ENCODE measurements at places on chromosomes 3 and 15.

- no peak for DNase-seq
Observed at GRCh38 chr3:197305854-197306253, 7.4 kb upstream of the DLG1 start.

- no peak for DNase-seq
Observed at GRCh38 chr15:66996094-66996493, 69.3 kb upstream of the SMAD3 start.

DNA sequence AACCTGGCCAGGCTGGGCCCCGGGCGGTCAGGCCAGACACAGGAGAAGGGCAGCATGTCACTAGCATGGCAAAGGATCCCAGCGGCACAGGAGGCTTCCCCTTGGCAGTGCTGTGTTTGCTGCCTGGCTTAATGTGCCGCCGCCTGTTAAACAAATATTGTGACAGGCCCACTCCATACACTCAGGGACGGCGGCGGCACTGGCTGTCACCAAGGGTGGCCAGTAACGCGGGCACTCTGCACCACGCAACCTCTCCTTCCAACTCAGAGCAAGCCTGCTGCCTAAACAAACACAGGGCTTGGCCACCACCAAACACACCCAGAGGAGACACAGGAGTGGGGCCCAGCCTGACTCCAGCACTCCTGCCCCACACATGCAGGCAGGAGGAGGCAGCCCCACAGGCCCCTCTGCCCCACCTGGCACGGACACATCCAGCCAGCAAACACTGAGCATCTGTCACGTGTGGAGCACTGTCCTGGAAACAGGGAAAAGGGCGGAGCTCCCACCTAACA, 48.0 kb downstream of the TPRA1 start:
- DNase-seq = no peak

DNA sequence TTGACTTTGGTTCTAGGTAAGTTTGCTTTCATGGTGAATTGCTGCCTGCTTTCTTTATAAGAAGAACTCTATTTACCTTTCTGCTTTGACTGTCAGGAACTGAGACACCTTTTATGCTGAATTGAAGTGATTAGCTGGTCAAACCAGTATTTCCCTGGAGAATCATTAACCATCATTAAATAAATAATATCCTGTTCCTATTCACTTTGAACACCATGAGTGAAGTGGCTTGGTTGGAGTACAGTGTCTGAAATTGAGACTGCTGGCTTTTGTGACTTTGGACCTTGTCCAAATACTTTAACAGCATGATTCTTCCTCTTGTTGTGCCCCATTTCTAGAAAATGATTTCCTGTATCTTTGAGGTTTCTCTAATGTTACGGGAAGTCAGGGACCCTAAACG, 5.6 kb upstream of the TMEM62 start:
- DNase-seq = peak; percentile 30

GRCh38 chr3:169894110-169894509, 17.3 kb upstream of the SAMD7 start:
- no peak for DNase-seq

DNA sequence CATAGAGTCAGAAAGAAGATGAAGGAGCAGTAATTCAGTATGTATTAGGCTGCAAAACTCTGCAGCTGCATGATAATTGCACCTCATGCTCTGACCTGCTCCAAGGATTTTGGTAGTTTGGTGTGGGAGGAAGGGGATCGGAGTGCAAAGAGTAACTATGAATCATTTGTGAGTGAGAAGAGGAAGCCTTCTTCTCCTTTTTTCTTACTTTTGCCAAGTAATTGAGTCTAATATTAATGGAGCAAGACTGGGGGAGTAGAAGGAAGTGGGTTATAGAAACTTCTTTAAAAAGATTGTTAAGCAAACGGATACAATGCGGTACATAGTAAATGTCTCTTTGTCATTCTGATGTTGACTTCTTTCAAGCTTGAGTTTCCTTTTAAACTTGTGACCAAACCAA, 276.5 kb downstream of the EDEM1 start:
- DNase-seq = no peak

- no peak for DNase-seq
Observed at GRCh38 chr3:85120879-85121278, 162.1 kb downstream of the CADM2 start.

- no peak for DNase-seq
Observed at GRCh38 chr3:195118671-195119070, 152.3 kb downstream of the XXYLT1 start.

- no peak for DNase-seq
Observed at GRCh38 chr3:4926892-4927291, 52.3 kb upstream of the BHLHE40 start.

DNA sequence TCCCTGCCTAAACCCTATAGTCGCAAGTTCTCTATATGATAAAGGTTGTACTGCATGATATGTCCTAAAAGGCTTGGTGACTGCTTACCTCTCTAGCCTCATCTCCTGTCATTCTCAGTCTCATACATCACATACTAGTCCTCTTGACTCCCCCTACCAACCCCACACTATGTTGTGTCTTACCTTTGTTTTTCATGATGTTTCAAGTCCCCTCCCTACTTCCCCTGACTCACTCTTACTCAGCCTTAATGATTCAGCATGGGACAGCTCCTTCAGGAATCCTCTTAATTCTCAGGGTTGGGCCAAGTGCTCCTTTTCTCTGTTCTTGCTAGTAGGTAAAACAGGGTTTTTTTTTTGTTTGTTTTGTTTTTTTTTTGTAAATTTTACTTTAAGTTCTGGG, 49.6 kb downstream of the SLMAP start:
- peak; percentile 28 for DNase-seq

GRCh38 chr3:40971191-40972168, 227.8 kb upstream of the CTNNB1 start:
- DNase-seq = peak; percentile 63

DNA sequence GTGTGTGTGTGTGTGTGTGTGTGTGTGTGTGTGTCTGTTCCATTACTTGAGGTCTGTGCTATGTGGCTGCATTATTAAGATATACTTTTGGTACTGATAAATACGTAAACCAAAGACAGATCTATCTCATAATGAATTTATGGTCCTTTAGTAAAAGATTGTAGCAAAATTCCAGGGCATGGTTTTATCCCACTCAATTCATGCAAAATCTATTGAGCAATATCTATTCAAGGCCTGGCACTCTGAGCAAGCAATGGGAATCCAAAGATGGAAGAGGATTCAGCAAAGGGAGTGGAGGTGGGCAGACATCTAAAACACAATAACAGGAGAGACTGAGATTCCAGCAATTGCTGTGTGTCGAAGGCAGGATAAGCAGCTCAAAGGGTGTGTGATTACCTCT, 86.8 kb downstream of the RFTN1 start:
- DNase-seq = no peak

DNA sequence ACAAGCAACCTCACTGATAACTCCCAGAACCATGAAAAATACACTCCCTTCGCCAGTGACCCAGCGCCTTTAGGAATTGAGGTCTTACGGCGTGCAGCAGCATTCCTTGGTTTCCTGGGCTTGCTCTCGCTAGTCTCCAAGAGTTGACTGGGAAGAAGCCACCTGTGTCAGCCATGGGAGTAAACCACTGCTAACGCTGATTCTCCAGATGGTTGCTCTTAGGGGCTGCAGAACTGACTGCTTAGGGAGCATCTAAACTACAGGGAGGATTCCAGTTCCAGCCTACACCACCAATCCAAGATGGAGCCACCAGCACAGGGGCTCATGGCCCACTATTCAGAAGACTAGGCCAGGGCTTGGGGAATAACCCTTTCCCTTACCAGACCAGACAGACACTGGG, 2.4 kb downstream of the RBPMS2 start:
- DNase-seq = no peak

GRCh38 chr3:145903472-145904013, 257.4 kb downstream of the PLOD2 start:
- no peak for DNase-seq

GRCh38 chr3:178146406-178146831, 389.8 kb upstream of the KCNMB2 start:
- no peak for DNase-seq

DNA sequence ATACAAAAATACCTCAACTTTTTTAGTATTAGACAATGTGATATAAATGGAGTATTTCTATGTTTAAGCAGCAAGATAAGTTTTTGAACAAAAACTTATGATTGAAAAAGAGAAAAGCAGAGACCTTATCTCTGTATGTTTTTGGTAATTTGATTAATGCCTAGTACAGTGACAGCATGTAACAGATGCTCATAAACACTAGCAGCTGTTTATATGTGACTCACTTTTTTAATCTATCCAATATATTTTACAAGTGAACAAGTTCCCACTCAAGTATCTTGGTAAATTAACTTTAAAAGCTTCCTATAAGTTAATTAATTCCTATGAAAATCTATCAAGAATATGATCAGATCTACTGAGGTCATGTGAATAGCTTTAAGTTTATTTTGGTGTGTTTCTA, 55.1 kb downstream of the NGLY1 start:
- DNase-seq = no peak

DNA sequence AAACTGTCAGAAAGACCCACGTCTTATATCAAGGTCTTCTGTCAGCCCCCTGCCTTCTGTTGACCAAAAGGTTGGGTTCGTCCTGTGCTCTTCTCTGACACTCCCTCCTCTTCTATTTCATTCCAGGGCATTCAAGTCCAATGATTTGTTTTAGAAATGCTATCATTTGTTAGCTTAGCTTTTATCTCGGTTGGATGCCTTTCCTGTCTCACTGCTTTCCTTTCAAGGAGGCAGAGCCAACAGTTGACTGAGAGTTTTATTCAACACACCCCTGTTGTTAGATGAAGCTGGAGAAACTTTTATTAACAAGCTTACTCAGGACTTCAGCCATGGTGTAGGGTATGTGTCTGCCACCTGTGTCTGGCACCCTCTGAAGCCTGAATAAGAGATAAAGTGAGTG, 112.0 kb upstream of the SLC7A14 start:
- DNase-seq = no peak

DNA sequence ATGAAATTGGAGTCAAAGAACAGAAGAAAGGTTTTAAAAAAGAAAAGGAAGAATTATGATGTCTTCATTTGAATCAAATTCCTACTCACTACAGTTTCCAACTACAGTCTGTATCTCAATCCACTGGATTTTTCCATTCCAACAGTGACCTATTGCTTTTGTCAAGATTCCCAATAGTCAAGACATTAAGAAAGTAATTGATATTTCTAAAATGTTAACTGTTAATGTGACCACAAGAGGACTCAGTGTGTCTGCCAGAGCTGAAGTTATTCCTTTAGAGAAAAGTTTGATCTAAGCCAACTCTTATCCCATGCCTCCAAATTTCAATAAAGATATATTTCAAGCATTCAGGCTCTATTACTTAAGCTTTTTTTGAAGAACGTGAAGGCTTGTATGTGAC, 163.2 kb downstream of the CACNA1D start:
- DNase-seq = no peak

DNA sequence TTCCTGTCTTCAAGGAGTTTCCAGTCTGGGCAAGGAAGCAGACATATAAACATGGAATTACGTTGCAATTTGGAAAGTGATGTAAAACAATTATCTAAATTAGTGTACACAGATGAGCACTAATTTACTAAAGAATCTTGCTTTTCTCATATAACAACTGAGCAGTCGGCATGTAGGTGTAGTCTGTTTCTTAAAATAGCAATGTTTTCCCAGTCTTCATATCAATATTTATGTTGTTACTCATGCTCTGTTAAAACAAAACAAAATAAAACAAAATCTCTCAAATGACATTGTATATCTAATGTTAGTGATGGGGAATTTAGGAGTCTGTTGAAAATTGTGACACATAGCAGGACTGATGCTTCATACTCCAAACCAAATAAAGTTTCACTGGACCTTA, 75.6 kb downstream of the SAMMSON start:
- DNase-seq = no peak

- no peak for DNase-seq
Observed at GRCh38 chr3:50157827-50158529, 2.9 kb downstream of the SEMA3F start.

DNA sequence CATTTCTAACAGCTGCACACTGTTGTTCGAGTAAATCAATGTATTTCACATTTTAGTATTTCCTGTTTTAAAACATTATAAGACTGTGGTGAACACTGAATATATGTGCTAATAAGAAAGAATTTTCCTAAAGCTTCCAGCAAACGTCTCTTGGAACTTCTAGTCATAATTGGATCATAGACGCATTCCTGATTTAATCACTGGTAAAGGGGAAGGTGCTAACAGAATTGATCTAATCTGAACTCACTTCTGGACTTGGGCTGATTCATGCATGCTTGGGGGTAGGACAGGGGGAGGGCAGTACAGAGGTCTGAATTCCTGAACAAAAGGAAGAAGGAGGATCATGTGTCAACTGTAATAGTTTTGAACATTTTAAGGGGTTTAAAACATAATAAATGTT, 7.3 kb upstream of the LEKR1 start:
- DNase-seq = peak; percentile 66

- DNase-seq = no peak
Observed at GRCh38 chr3:98545940-98546339, 14.2 kb downstream of the GPR15 start.

- no peak for DNase-seq
Observed at GRCh38 chr3:123739754-123740153, 144.4 kb downstream of the MYLK start.

DNA sequence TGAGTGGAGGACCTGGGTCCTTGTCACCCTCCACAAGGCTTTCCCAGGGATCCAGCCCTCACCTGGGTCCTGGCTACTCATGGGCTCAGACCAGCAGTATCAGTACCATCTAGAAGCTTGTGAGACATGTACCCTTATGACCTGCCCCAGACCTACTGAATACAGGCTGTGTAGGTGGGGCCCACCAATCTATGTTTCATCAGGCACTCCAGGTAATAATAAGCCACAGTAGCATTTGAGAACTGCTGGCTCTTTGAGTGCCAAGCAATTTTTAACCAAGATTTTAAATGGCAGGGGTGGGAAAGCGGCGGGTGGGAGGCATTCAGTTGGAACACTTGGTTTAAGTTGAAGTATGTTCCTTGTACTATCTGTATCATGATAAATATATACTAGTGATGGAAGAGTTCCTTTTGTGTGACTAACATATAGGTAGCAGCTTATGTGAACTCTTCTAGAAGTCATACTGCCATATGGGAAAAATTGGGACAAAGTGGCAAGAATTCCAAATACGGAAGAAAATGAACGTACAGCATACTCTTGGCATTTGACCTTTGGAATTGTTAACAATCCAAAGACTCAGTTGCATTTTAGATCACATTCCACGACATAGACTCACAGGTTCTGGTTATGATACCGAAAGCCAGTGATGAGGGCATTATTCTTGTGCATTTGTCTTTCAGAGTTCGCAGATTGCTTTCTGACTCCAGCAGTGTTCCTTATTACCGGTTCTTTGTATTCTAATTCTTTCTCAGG, 190.4 kb downstream of the GHSR start:
- peak; percentile 29 for DNase-seq

DNA sequence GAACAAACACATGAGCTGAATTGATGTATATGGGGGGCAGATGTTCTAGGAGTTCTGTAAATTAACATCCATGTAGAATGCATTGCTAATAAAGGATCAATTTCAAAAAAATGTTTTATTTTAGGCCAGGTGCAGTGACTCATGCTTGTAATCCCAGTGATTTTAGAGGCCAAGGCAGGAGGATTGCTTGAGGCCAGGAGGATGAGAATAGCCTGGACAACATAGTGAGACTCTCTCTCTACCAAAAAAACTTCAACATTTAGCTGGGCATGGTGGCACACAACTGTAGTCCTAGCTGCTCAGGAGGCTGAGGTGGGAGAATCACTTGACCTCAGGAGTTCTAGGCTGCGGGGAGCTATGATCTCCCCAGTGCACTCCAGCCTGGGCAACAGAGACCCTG, 6.5 kb upstream of the NUP210 start:
- no peak for DNase-seq
